ENCODE measurements at places on chromosomes 6 and 20. TPM values are rescaled to one million over a fixed set of nuclear protein-coding genes. Genes with fewer than 3 reads are reported as not detected.

PRDM1 gene
- total RNA-seq, result 20.1 TPM

PRPH2 gene
- not detected for total RNA-seq

- DNase-seq, result no peak
Measured at GRCh38 chr6:27669624-27670301, 196.9 kb upstream of the ZNF184 start.

- DNase-seq, result no peak
Measured at GRCh38 chr6:149933036-149933435, 8.8 kb upstream of the ULBP2 start.

Data from activated CD4-positive, alpha-beta T cell treated with anti-CD3 and anti-CD28 coated beads for 36 hours (primary cell).